Fibroblast of skin of abdomen (primary cell): ENCODE measurements at places on chromosomes 6 and 20.
A peak's percentile ranks its signal among the peaks of the same experiment; 100 is the strongest.

GRCh38 chr20:51763965-51764602 is 4.1 kb downstream of the ATP9A start:
- peak; percentile 11 for DNase-seq

DNA sequence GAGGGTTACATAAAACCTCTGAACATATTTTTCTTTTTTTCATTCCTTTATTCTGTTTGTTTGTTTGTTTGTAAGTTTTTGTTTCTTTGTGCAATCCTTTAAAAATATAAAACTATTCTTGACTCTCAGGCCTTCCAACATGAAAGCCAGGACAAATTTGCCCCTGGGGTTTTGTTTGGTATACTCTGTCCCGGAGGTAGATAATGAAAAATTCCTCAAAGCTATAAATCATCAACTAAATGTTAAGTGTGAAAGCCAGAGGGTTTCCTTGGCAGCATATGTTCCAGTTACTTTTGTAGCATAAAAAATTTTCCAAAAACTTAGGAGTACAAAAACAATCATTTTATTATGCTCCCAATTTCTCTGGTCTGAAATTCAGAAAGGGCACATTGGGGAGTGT is 1084.3 kb upstream of the GJE1 start:
- DNase-seq = no peak

DNA sequence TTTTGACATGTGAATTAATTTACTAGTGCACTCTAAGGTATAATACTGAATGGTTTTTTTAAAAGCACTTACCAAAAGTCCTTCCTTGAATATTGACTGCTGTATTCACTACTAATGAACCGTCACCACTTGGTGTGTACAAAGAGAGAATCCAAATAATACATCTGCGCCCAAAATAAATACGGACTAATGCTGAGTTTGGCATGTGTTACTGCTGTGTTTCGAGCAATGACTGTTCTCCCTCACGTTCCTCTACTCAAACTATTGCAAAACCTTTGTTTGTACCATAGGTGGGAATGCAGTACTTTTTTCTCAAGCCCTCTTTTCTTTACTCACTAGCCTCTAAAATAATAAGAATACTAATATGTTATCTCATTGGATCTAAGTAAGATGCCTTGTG is 305.5 kb downstream of the QKI start:
- no peak for DNase-seq

DNA sequence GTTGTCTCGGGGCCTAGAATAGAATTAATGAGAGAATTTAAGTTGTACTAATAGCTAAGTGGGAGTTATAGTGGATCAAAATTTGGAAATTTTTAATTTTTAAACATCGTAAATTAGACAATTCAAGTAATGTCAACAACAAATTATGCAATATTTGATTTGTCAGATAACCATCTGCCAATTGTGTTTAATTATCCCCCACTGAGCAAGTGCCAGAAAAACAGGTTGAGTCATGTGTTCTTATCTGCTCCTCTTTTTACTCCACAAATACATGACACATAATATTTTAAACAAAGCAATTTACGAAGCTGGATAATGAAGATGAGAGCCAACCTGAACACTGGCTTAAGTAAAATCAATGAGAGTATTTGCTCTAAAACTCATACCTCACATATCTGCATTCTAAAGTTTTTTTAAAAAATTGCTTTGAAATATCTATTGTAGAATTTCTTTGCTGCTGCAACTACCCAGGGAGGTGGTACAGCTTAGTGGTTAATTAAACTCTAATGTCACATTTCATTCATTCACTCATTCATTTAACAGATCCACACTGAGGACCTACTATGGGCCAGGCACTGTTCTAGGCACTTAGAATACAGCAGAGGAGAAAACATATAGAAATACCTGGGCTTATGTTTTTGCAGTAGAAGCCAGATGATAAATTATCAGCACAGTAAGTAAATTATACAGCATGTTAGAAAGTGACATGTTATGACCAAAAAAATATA is 57.1 kb upstream of the MAP7 start:
- no peak for DNase-seq

- no peak for DNase-seq
Measured at GRCh38 chr6:13715444-13715883, 3.8 kb upstream of the RANBP9 start.

- DNase-seq = no peak
Measured at GRCh38 chr6:141165002-141165665, 967.6 kb upstream of the GJE1 start.

- DNase-seq = peak; percentile 48
Measured at GRCh38 chr20:37990571-37991151, 42.6 kb downstream of the TTI1 start.

- no peak for DNase-seq
Measured at GRCh38 chr20:36132802-36133211, 21.7 kb upstream of the EPB41L1 start.

GRCh38 chr6:28868873-28869272 is 54.9 kb downstream of the TRIM27 start:
- DNase-seq = no peak

DNA sequence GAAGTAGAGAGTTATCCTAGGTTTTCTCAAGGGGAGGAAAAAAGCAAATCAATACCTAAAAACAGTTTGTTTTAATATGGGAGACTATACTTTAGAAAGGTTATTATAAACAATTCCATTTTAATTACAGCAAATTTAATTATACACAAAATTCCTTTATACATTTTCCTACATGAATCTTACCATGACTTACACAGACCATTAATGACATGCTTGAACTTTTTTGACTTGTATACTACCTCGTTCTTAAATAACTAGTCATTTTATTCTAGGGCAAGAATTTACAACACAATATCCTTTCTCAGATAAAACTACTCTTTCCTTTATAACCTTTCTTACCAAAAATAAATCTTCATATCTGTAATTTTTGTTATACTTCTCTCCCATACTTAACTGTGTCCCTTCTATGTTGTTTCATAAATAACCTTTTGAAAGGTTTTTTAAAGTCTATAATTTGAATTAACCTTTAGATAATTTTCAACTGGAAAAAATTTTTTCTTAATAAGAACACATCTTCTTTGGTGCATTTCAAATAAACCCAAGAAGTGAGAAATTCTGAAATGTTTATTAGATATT is 729.4 kb downstream of the TENT5A start:
- no peak for DNase-seq

GRCh38 chr6:21999012-21999528 is 297.8 kb downstream of the PRL start:
- DNase-seq = peak; percentile 86

DNA sequence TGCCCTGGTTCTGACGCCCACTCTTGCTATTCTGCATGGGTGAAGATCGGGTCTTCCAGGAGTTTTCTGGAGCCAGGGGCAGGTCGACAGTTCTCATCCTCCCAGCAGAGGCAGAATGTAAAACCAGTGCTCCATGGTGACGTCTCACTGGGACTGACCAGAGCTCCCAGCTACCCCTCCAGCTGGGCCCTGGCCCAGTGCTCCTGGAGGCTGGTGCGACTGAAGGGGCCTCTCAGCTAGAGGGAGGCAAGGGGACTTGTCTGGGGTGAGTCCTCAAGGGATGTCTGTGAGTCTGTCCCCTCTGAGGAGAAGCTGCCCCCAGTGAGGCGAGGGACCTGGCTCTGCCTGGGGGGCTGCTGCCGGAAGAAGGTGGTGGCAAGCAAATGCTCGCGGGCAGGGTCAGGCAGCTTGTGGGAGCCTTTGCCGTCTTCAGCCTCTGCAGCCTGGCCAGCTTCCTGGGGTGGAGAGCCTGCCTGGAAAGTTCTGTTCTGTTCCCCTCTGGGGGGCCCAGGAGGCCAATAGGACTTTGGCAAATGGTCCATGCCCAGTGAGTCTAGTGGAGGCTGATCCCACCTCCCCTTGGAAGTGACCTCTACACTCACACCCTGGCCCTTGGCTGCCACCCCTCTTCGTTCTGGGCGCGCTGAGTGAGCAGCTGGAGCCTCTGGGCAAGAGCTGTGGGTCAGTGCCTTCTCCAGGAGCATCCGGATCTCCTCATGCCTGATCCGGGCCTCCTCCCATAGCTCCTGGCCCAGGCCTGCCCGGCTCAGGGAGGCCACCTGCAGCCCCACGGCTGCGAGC is 47.5 kb downstream of the KIAA1755 start:
- no peak for DNase-seq

DNA sequence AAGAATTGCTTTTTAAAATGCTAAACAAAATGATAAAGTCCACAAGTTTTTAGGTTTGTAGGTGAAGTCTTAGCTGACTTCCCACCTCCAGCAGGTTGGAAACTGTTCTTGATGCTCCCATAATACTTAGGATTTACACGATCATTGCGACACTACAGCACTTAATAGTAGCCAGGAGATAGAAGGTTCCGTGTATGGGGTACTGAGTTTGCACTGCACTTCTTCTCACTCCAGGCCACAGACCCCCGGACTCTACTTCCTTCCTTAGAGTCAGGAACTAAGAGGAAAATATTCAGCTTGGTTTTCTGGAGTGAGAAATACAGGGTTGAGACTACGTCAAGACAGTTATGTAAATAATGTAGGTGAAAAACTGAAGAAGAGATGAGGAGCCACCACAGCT is 56.1 kb upstream of the SGK1 start:
- no peak for DNase-seq

GRCh38 chr6:12572896-12573827 is 143.4 kb upstream of the PHACTR1 start:
- peak; percentile 95 for DNase-seq

GRCh38 chr6:125279961-125280360 is 21.8 kb downstream of the HDDC2 start:
- DNase-seq = no peak

GRCh38 chr6:146741609-146742008 is 142.8 kb downstream of the ADGB start:
- DNase-seq = peak; percentile 0

- no peak for DNase-seq
Measured at GRCh38 chr6:12408752-12409151, 118.6 kb downstream of the EDN1 start.

DNA sequence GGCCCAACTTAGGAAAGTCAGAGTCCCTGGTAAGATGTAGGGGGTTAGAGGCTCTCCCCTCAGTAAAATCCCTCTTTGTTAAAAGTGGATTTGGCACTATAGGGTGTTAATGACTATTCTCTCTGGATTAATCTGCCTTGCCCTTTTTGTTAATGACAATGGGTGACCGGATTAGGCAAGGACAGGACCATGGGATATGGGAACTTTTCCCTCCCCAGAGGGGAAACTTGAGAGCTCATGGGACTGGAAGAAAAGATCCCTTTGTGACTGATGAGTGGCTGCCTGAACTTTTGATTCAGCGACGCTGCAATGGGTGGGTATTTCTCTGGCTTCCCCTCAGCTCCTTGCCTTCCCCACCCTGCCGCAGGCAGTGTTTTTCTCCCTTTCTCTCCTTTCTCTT is 12.2 kb upstream of the TAAR9 start:
- DNase-seq = no peak

DNA sequence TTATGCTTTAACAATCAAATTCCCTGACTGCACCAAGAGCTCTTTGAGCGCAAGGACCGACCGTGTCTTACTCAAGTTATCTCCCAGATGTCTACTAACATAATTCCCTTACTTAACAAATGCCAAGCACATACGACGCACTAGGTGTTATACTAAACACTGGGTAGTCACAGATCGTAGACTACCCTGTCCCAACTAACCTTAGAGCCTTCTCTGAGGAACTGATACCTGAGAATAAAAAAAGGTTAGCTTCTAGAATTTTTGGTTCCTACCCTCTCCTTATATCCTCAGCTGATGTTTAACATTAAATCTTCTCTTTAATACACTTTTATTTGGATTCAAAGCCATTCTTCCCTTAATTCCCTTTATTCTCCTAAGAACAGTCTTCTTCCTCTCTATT is 38.5 kb downstream of the EPB41L2 start:
- no peak for DNase-seq

DNA sequence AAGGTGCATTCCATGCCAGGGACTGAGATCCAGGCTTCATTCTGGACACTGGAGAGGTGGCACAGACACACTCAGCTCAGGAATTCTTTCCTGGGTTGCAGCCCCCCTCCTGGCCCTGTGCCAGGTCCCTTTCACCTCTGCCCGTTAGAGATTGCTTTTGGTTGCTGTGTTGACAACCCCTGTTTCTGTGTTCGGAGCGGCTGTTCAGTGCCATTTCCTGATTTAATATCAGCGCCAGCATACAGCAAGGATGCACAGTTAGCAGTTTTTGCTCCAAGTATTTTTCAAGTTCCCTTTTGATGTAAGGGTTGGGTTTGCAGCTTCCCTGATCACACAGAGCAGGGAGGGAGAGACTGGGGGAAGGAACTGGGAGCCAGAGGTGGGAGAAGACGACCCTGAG is 8.5 kb upstream of the MAFB start:
- no peak for DNase-seq

- DNase-seq = no peak
Measured at GRCh38 chr6:79267128-79267527, 32.6 kb upstream of the HMGN3 start.

GRCh38 chr6:34586327-34587040 is 30.4 kb upstream of the SPDEF start:
- no peak for DNase-seq

DNA sequence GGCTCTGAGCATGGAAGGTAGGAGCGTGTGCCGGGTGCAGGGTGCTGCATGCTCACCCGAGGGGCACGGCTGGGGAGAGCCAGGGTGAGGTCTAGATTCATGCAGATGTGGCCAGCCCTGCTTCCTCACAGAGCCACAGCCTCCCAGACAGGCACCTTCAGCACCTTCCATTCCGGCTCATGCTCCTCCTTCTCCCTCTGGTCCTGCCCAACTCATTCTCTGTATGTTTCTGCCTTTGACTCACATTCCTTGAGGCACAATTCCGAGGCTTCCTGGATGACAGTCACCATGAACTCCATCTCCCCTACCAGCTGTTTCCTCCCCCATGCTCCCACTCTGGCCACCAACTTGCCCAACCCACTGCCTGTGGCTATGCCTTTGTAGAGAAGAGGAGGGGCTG is 35.4 kb downstream of the DACT2 start:
- no peak for DNase-seq

- no peak for DNase-seq
Measured at GRCh38 chr6:130093546-130093945, 75.2 kb downstream of the L3MBTL3 start.

- DNase-seq = no peak
Measured at GRCh38 chr6:140372064-140372463, 997.6 kb upstream of the CITED2 start.

DNA sequence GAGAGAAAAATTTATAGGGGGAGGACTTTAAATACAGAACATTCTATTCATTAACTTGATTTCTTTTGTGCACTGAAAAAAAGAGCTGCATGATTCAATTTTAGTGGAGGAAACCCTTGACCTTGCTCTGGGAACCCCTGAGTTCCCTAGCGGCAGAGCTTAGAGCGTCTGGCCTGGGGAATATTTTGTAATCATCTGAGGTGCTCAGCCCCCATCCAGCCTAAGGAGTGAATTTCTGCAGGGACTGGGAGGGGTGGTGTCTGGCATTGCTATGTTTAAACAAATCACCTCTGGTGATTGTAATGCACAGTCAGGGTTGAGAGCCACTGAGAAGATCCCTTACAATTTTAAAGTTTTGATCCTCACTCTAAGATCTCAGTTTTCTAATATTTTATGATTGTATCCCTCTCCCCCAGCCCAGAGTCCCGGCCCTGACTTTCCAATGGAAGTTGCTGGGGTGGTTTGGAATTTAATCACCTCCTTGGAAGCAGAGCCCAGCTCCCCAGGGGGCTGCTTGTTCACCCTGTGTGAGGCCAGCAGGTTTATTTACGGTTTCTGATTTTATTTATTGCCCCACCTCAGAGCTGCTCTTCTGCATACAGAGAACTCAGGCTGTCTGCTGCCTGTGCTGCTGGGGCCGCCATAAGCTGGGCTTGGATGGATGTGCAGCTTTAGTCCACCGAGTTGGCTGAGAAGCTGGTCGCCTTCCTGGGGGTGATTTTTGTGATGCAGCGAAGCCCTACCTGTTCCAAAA is 263.1 kb downstream of the LRFN2 start:
- DNase-seq = no peak

GRCh38 chr6:117266257-117267053 is 1.1 kb downstream of the VGLL2 start:
- DNase-seq = no peak
